ENCODE measurements at places on chromosomes 4 and X.

DNA sequence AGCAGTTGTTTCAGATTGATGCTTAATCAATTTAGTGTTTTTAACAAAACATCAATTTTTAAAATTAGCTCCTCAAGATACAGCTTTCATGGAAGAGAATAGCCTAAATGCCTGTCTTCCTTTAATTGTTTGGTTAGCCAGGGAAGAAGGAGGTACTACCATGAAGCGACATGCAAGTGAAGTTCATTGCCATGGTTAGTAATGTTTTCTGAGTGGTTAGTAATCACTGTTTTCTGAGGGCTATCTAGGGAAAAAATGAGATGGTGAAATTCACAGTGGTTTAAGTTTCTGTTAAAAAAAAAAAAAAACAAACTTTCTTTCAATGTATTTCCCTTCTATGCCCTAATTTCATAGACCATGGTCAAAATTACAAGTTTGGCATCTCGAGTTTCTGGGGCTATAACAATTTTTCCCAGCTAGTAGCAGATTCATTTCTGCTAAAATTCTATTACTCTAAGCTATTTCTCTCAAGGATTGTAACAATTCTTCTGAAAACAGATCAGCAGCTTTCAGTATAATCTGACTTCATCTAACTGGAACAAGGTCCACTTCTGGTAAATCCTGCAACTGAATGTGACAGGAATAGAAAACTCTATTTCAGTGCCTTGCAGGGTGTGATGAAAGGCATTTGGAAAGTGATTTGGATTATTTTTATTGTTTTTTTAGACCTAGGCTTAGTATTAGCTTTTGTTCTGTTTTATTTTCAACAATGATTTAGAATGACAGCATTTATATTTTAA, 157.0 kb downstream of the PCDH18 start:
- DNase-seq, result no peak

GRCh38 chr4:118857760-118858159, 21.8 kb upstream of the SEC24D start:
- DNase-seq, result no peak

DNA sequence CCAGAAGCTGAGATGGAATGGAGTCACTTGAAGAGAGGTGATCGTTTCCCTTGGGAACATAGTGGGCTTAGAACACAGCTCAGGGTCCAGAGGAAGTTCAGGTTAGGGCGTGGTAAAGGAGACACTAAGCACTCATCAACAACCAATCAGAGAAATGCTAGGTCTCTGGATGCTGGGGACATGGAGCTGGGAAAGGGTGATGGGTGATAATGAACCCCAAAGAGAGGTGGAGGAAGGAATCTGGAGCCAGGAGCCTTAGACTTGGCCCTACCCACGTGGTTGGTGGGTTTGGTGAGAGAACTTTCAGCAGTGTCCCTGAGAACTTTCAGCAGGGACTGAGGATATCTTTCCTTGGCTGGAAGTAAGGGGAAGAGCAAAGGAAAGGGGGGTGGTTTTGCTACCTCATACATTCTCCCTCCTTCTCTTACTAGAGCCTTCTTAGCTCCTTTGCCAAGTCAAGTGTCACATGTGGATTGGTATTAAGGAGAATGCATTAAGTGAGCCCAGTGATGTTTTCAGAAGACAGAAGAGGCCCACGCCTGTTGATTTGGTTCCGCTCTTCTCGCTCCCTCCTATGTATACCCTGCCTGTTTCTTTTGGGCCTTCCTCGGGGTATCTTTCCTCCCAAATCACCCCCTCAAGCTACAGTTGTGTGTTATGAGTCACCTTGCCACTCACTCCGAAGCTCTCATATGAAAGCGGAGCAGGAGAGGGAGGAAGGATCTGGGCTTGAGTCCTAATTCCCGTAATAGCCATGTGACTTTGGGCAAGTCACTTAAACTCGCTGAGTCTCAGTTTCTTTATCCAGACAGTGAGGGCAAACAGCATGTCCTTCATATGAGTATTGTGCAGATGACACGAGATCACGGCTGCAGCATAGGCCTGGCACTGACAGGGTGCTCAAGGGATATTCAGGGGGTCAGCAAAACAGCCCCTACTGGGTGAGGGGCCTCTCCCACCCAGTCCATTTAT, 63.1 kb downstream of the TSC22D3 start:
- DNase-seq, result peak; percentile 14

- DNase-seq, result no peak
These were observed 51.5 kb upstream of the ATOH1 start for GRCh38 chr4:93777081-93777460.

DNA sequence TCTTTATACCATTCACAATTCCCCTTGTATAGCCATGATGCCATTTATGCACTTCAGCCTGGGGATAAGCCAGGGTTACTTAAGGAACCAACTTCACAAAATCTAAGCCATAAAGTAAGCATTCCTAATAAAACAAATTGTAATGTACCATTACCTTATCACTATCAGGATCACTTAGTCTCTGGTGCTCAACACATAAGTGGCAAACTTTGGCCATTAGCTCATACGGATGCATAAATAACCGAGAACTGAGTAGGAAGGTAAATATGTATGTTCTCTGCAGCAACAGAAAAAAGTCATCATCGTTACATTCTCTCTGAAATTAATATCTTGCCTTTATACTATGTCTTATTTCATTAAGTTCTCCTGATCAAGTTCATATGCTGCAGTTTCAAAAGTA, 14.4 kb downstream of the RASGEF1B start:
- no peak for DNase-seq
